ENCODE measurements at places on chromosomes 6 and 20.

DNA sequence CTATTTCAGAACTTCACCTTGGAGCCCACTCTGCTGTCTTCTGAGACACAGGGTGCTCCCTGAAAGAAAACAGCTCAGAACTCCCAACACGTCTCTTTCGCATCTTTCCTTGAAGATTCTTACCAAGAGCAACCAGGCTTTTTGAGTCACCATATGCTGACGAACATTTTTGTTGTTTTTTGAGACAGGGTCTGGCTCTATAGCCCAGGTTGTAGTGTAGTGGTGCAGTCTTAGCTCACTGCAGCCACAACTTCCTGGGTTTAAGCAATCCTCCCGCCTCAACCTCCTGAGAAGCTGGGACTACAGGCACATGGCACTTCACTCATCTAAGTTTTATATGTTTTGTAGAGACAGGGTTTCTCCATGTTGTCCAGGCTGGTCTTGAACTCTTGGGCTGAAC, 68.5 kb downstream of the TRMT11 start:
- DNase-seq: no peak

DNA sequence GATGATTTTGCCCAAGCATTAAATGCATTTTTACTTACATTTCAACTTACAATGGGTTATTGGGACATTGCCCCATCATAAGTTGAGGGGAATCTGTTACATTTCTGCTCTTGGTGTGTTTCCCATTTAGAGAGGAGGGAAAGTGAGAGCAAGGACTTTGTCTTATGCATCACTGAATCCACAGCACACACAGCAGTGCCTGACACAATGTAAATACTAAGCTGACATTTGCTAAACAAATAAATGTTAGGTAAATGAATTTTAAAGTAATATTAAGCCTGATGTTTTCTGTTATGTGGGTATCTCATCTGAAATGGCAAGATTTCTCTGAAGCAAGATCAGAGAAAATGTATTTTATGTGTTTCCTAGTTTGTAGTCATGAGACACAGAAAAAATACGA, 143.6 kb upstream of the STXBP5 start:
- DNase-seq: no peak

- no peak for DNase-seq
Measured at GRCh38 chr6:160737934-160738333, 35.9 kb downstream of the PLG start.

- DNase-seq: no peak
Measured at GRCh38 chr6:43979525-43979924, 147.7 kb downstream of the MRPL14 start.

GRCh38 chr6:1825277-1825676, 215.6 kb downstream of the FOXC1 start:
- DNase-seq: no peak

GRCh38 chr6:109874086-109874485, 104.0 kb upstream of the GPR6 start:
- no peak for DNase-seq

DNA sequence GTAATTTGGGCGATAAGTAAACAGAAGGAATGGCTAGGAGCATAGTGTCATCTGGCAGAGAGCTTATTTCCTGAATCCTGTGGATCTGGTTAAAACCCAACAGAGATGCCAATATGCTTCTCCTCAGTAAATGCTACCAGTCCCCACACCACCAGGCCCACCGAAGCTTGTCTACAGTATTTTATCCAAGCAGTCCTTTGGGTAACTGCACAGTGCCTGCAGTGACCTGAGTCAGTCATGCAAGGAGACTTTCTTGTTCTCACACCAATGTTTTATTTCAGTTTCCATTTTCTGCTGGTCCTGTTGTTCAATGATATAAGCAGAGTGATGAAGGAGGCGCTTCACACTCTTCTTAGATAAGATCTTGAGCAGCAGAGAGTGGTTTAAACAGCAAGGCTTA, 326.3 kb downstream of the RIMS1 start:
- no peak for DNase-seq

DNA sequence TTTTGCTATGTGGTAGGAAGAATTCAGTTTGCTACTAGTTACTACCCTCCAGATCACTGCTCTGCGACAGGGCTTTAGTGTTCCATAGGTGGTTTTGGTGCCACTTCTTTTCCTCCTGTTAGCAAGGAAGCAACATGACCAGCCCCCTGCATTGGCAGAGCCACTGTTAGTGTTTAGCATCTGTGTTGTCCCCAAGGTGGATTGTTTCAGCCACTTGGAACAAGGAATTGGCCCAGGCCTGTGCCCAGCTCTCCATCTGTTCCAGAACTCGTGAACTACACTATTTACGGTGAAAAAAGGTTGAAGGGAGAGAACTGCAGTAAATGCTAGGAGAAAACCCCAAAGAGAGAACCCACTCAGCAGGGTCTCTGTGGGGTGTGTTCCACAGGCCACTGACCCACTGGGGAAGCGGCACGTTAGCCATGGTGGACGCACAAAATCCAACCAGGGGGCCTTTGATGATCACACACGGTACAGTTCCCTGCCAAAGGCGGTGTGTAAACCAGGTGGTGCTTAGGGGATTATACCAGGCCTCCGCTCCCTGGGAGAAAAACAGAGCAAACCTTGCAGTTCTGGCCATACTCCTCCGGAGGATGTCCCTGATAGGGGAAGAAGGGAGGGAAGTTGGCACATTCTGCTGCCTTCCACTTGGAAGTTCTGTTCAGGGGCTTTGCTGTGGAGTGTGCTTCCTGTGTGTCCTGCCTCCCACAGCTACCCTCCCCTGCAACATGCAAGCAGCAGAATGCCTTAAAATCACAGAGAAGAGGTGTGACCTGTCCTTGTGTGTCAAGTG, 72.3 kb downstream of the LYRM2 start:
- no peak for DNase-seq

GRCh38 chr20:48789781-48790472, 37.9 kb downstream of the PREX1 start:
- no peak for DNase-seq

GRCh38 chr6:115485400-115485799, 575.3 kb downstream of the FRK start:
- no peak for DNase-seq

GRCh38 chr20:25017257-25017803, 24.8 kb upstream of the APMAP start:
- no peak for DNase-seq

GRCh38 chr20:22825546-22825945, 209.6 kb upstream of the SSTR4 start:
- DNase-seq: no peak

DNA sequence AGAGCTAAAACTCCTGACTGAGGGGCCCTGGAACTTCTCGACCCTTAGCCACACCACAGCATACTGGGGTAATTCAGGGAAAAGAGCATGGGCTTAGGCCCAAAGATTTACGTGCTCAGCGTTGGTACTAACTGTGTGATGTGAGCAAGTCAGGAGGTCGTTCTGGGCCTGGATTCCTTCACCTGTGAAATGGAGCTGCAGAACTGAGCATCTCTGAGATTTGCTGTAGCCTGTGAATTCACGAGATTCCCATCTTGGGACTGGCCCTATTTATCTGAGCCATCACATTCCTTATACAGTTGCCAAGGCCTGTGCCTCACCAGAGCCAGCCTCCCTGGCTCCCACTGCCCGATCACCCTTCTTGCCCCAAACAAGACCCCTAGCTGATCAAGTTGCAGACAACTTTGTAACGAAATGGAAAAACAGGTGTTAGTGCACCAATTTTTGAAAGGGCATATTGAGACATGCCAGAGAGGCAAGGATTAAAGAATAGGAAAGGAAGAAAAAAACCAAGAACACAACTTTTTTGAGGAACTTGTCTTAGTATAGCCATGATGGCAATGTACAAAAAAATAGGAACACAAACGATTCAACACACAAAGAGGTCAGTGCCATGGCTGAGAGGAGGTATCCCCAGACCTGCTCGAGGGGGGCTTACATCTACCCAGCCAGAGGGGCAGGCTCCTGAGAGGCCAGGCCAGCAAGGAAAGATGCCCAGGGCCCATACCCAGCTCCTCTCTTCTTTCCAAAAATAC, 323.0 kb upstream of the JARID2 start:
- no peak for DNase-seq

GRCh38 chr6:143620447-143620846, 57.3 kb upstream of the PHACTR2 start:
- DNase-seq: no peak

GRCh38 chr20:34560141-34560523, 1.6 kb downstream of the MAP1LC3A start:
- no peak for DNase-seq

- DNase-seq: no peak
Measured at GRCh38 chr20:53085720-53086119, 113.6 kb downstream of the TSHZ2 start.

DNA sequence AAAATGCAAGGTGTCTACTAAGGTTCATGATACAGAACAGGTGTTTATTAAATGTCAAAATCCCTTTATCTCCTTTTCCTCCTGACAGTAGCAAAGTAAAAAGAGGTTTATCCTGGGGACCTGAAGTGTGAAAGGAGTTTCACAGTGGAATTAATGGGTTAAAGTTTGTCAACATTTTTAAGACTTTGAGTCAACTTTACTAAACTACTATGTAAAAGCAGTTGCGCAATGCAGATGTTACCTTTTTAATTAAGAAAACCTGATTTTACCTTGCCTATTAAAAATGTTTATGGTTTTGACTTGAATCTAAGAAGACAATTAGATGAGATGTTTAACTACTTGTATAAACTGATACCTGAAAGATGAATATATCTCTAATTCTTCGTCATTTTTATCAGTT, 14.6 kb downstream of the PKIB start:
- no peak for DNase-seq

DNA sequence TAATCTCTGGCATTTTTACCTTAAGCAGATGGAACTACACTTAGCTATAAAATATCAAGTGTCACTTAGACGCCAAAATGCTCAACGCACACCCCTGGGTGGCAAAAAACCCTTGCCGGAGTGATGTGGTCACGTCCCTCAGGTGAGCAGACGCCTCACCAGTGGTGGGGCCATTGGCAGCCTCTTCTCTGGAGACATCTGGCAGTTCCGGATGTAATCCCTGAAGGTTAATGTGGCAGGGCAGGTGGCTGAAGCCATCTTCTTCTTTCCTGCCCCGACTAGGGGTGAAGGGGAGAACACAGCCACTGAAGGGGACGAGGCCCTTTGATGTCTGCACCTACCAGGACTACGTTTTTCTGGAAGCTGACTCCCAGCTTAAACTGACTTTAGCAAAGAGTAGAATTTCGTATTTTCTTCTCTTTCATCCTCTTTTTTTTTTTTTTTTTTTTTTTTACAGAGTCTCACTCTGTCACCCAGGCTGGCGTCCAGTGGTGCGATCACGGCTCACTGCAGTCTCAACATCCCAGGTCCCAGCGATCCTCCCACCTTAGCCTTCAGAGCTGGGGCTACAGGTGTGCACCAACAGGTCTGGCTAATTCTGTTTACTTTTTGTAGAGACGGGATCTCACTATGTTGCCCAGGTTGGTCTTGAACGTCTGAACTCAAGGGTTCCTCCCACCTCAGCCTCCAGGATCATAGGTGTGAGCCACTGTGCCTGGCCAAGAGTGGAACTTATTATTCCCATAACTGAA, 152.1 kb downstream of the TTLL2 start:
- no peak for DNase-seq

- no peak for DNase-seq
Measured at GRCh38 chr6:15483060-15483459, 179.8 kb downstream of the DTNBP1 start.

DNA sequence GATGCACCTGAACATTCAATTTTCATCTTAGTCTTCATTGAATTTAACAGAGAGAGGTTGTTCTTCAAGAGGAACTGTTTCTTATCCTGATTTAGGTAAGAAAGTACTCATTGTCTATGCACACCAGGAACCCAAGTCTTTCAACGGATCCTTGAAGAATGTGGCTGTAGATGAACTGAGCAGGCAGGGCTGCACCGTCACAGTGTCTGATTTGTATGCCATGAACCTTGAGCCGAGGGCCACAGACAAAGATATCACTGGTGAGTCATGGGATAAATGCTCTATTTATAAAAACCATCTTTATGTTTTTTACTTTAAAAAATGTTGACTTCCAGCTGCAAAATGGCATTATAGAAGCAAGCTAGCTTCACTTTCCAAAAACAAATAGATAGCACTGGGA, 10.2 kb downstream of the NQO2 start:
- no peak for DNase-seq

- no peak for DNase-seq
Measured at GRCh38 chr20:10359621-10360040, 74.4 kb downstream of the MKKS start.

- no peak for DNase-seq
Measured at GRCh38 chr6:21663966-21664313, 70.4 kb downstream of the SOX4 start.

DNA sequence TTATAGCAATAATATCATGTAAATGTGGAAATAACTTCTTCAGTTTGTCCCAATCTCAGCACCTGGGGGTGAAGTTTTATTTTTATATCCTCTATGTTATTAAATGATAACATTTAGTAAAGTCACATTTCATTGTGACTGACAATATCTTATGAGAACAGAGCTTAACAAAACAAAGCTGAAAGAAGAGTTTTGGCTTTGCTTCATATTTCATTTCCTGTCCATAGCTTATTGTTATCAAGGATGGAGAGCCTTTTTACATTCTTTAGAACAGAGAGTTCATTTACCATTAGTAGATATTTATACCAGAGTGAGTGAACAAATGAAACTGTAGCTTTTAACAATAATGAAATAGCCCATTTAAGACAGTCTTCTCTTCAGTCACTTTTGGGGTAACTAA, 231.9 kb upstream of the SGK1 start:
- no peak for DNase-seq

GRCh38 chr20:17966432-17967310, 1.9 kb downstream of the SNX5 start:
- DNase-seq: no peak

DNA sequence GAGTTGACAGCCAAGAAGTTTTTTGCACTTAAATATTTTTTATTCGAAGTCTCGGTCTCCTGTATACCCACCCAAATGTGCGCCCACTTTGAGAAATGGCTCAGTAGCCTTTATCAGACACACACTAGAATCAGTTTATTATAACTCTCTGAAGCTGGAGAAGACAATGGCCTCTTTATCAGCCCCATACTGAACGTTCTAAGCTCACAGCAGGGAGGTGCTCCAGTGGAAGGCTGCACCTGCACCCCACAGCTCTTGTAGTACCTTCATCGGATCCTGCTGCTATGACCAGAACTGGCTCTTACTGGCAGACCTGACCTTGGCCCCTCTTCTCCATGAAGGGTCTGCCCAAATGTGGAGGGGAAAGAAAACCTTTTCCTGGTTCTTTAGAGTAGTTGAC, 165.0 kb upstream of the SCGN start:
- no peak for DNase-seq

GRCh38 chr20:3876000-3876399, 13.2 kb upstream of the PANK2 start:
- no peak for DNase-seq

DNA sequence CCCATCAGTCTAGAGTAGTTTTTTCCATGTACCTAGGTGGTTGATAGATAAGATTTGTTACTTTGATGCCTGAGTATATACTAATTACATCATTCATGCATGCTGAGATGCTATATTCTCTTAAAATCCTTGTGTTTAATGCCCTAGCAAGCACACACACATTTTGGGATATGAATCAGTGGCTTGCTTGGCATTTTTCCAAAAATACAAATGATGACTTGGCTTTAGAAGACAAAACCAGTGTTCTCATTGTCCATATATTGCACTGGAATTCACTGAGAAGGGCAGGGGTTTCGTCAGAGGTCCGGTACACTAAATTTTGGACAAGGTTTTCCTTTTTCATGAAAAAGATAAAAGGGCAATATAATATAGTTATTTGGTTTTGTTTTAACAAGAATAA, 24.9 kb downstream of the GTPBP2 start:
- DNase-seq: no peak

- DNase-seq: no peak
Measured at GRCh38 chr6:129647044-129647443, 62.9 kb downstream of the ARHGAP18 start.
